ENCODE measurements at places on chromosomes 11 and 22.

DNA sequence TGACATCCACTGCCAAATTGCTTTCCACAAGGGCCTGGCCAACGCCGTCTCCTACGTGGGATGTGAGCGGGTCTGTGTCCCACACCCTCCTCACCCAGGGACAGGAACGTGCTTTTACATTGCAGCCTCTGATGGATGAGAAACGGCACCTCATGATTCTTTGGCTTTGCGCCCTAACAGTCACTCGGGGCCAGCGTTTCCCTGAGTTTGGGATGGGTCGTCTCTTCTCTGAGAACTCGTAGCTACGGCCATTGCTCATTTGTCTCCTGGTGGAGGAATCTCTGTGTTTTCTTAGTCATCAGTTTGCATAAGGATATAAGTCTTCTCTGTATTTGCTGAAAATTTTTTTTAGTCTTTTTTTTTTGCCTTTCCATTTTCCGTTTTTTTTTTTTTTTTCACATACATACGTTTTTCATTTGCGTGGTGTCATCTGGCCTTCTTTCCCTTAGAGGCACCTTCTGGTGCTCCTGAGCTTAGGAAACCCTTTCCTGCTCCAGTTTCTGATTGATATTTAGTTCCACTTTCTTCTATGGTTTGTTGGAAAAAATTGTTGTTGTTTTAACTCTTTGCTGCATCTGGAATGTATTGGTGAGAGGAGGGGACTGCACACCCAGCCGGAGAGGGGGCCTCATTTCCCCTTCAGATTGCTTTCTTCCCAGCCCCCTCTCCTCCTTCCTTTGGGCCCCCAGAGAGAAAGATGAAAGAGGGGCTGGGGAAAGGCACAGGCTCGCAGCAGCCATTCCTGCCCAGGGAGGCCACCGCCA is 12.0 kb downstream of the TNNT3 start:
- peak; percentile 49 for DNase-seq

- no peak for DNase-seq
Observed at GRCh38 chr11:12998336-12998735, 10.8 kb upstream of the RASSF10 start.

GRCh38 chr22:27063406-27063805 is 406.0 kb downstream of the MIAT start:
- DNase-seq, result no peak

DNA sequence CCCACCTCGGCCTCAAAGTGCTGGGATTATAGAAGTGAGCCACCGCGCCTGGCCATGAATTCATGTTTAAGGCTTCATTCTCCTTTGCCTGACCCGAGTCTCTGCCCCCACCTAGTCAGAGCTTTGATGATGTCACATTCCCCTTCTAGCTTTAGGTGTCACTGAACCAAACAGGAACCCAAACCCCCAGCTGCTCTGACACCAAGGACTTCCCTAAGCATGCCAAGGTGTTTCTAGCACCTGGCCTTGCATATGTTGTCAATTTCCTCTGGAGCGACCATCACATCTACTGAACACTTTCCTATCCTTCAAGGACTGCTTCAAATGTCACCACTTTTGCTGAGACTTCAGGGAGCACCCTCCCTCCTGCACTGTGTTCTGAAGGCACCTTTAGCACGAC is 2.3 kb downstream of the F2 start:
- DNase-seq, result no peak

GRCh38 chr22:20128902-20129746 is 2.5 kb upstream of the ZDHHC8 start:
- DNase-seq, result no peak

GRCh38 chr11:45402049-45402630 is 116.0 kb upstream of the SYT13 start:
- DNase-seq, result no peak

GRCh38 chr11:83403691-83404389 is 117.7 kb upstream of the CCDC90B start:
- no peak for DNase-seq

DNA sequence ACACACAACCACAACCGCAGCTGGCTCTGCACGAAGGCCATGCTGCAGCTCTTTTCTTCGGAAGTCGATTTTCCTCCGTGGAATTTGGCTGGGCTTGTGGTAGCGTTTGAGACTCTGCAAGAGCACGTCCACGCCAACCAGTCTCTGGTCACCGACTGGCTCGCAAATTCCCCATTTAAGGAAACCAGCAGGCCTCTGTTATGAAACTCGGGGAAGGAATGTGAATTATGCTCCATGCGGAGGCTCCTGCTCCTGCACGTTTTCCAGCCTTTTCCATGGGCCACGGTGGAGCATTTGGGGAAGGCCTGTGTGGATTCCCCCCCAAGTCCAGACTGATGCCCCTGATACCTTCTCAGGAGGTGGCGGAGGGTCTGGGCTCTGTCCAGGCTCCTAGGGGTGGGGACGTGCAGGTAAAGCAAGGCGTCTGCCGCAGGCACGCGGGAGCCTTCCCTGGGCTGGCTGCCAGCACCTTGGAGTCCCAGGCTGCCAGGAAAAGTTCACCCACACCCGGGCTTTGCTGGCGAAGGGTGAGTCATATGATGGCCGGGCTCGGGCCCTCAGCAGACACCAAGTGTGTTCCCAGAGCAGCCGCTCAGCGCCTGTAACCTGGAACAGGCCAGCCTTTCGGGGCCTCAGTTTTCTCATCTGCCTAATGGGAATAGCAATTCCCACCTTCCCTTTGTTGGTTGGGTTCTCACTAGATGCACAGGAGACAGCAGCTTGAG is 41.9 kb downstream of the LRP5 start:
- peak; percentile 94 for DNase-seq

DNA sequence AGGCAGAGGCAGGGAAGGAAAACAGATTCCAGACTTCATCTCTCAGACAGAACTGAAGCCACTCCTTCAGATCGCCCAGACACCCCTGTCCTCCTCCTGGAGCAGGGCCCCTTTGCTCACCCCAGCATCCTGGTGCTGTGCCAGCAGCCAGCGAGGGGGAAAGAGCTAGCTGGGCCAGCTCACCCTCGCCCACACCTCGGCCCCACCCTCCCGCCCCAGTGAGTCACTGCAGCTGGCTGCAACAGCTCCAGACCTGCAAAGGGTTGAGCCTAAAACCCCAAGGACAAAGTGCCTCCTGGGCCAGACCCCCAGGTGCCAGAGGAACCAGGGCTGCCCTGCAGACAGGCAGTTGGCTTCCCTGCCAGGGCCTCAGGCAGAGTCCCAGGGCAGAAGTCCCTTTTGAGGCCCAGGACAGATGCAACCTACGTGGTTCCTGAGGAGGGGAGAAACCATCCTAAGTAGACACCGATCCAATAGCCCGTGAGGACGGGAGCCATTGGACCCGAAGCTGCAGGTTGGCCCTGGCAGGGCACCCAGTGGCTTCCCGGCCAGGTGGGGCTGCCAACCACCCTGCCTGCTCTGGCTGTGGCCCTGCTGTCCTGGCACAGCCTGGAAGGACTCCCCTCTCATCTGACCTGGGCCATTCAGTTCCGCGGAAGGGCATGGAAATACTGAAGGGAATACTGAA is 7.2 kb downstream of the AHNAK start:
- peak; percentile 92 for DNase-seq

DNA sequence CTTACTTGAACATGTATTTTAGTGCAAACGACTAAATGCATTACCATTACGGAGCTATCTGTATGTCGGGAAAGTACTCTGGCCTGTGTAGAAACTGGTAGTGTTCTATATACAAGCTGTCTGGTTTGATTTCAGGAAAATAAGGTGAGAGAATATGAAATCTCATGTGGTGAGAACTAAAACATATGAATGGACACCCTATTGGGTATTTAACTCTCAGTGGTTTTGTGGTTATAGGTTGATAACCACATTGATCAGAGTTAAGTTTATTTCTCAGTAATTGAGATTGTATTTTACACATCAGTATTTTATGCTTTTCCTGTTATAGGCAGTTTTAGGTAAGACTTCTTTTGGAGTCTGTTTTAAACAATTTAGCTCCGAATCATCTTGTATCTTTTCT is 10.4 kb downstream of the ANO5 start:
- no peak for DNase-seq

DNA sequence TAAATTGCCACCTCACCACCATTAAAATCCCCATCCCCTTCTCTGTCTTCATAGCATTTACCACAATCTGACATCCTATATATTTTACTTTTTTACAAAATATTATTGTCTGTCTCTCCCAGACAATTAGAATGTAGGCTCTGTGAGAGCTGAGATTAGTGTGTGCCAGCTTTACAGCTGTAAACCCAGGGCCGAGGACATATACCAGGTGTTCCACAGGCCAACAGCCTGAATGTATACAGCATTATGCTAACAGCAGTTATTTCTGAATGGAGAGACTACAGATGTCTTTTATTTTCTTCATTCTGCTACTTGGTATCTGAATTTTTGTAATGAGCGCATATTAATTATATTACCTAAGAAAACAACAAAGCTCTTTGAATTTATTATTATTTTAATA is 36.7 kb downstream of the FZD4 start:
- DNase-seq, result no peak

- no peak for DNase-seq
Observed at GRCh38 chr11:101061606-101062005, 68.0 kb downstream of the PGR start.

GRCh38 chr11:36744375-36745168 is 146.5 kb upstream of the RAG2 start:
- no peak for DNase-seq

DNA sequence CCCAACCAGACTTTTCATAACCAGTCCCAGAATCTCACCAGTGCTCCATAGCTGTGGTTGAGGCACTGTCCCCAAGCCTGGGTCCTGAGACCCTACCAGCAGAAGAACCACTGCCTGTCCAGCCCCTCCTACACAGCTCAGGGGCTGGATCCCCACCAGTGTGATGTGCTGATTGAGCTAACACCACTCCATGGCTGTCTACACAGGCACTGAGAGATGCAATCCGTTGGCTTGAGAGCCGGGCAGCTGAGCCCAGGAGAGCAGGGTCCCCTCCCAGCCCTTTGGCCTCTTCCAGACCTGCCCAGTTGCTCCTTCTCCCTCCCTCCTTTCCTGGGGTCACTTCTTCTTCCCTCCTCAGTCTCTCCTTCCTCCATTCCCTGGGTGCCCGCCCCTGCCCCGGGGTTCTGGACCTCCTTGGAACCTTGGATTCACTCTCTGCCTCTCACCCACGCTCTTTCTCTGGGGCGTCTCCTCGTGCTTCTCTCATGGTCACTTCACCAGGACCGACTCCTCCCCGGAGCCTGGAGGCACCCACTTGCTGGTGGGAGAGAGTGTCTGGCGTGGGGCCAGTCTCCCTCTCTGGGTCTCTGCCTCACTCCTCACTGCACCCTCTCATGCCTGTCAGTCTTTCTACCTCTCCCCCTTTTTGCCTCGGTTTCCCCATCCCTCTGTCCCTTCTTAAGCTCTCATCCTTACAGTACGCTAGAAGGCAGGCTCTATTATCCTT is 706 bp upstream of the SCYL1 start:
- no peak for DNase-seq

- DNase-seq, result no peak
Observed at GRCh38 chr11:57290288-57290687, 34.5 kb downstream of the TNKS1BP1 start.

- no peak for DNase-seq
Observed at GRCh38 chr11:57124917-57125316, 56.8 kb upstream of the LRRC55 start.

DNA sequence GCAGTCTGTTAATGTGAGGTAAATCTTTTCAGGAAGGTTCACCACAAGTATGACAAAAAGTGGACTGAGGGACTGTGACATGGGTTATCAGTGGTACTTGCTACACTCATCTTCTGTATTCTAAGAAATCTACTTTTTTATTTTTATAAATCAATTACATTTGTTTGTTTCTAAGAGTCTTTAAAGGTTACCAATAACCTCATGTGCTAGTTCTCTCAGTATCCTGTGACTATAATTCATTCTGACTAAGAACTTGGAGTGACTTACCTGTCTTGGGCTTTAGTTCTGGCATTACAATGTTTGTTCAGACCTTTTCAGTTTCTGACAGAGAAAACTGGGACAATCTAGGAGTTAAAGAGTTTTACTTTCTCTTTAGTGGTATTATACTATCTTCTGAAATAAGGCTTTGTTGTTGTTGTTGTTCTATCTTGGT is 108.4 kb downstream of the PDE3B start:
- no peak for DNase-seq

- DNase-seq, result no peak
Observed at GRCh38 chr22:35842954-35843353, 125.3 kb downstream of the APOL5 start.

DNA sequence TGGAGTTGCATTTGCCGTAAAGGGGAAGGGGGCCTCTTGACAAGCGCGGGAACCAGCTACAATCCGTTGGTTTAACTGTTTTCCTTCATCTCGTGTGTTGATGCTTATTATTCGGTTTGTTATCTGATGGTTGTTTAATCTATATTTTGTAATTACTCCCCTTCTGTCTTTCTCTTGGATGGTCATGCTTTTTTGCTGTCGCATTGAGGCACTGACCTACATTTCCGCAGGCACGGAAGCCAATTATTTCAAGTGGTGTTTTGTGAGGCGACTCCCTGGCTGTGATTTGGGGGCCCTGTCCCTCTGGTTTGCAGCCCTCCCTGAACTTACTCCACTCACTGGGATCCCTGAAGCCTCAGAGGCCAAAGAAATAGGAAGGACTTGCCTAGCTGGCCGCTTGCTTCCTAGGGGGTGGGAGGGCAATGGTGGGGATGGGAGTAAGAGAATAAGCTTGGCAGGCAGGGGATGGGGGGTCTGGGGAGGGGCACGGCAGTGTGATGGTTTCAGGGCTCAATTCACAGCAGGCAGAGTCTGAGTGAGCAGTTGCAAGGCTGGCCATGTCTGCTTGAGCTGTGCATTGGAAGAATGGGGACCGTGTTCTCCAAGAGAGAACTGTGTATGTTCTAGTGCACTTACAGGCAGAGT is 165.8 kb upstream of the B3GAT1 start:
- no peak for DNase-seq

DNA sequence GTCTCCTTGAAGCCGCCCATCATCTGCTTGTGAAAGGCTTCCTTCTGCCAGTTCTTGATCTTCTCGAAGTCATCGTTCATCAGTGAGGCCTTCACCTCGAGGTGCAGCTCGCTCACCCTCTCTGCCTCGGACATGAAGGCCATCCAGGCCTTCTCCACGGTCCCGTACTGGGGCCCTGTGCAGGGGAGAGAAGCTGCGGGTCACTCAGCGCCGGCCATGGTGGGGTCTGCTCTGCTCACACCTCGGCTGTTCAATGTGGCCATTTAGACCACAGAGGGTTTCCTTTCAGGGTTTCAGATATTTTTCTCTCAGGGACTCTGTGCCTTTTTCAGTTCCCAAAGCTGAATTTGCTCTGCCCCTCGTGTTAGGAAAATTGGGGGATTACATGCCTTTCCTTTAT is 33.9 kb upstream of the ARFGAP3 start:
- DNase-seq, result no peak

GRCh38 chr11:63592975-63593395 is 21.2 kb downstream of the PLAAT3 start:
- no peak for DNase-seq

DNA sequence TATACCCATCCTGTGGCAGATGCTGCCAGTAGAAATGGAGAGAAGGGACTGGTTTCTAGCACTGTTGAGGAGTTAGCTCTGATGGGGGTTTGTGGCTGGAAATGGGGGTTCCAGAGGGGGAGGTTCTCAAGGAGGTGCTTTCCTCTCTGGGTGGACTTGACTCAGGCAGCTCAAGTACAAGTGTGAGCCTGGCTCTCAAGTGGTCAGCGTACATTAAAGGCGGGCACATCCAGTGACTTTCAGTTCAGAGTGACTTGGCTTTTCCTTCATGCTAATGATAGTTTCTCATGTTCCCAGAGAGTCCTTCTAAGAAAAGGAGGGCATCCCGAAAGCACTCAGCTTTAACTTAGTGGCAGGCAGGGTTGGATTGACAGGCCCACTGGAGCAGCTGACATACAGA is 58.9 kb upstream of the HORMAD2 start:
- no peak for DNase-seq

- DNase-seq, result no peak
Observed at GRCh38 chr11:64891215-64891848, 12.9 kb upstream of the EHD1 start.

- DNase-seq, result no peak
Observed at GRCh38 chr11:79510960-79511359, 70.1 kb upstream of the TENM4 start.
